RCC 7860 (cell line): ENCODE measurements at places on chromosomes 5 and 9.

DNA sequence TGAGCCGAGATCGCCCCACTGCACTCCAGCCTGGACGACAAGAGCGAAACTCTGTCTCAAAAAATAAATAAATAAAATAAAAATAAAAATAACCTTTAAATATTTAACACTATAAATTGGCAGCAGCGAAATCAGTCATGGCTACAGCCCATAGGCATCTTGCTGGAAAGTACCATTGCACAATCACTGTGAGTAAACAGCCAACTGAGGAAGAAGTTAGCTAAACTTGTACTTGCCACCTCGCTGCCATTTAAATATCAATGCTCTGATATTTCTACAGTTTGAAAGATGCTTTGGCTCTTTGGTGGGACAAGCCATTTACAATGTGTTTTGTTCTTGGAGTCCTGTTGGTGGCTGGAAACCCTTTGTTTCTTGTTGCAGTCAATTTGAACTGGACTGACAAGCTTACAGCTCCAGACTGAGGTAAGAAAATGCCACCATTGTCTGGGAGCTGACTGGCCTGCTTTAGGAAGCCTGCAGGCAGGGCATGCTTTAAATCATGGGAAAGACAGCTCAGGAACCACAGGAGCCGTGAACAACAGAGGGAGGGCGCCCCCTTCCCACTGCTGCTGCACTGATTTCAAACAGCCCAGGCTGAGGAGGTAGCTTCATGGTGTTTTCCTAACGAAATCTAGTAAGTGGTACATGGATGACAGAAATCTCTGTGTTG, 322.8 kb upstream of the RFX3 start:
- DNase-seq = no peak

- no peak for DNase-seq
These were observed 1275.0 kb upstream of the CDH9 start for GRCh38 chr5:28313321-28313951.

- no peak for DNase-seq
These were observed 250.9 kb downstream of the CD180 start for GRCh38 chr5:66945389-66946349.

GRCh38 chr5:151808451-151809169, 36.9 kb downstream of the G3BP1 start:
- no peak for DNase-seq

DNA sequence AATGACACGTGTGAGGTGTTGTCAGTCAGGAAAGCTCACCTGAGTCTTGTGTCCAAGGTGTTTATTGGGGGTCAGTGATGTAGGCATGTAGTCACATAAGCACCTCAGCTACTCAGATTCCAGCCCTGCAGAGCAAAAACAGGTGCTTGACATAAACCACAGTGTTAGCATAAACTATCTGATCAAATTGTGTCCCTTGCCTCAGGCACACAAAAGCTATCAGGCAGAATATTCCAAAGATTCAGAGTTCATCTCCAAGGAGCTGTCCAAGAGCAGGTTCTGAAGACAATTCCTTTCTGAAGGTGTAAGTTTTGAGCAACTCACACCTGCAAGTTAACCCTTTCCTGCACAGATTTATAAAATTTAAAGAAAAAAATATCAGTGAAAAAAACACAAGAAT, 102.2 kb upstream of the ITGA1 start:
- DNase-seq = no peak

GRCh38 chr5:91366551-91366950, 16.6 kb downstream of the ARRDC3 start:
- DNase-seq = no peak

DNA sequence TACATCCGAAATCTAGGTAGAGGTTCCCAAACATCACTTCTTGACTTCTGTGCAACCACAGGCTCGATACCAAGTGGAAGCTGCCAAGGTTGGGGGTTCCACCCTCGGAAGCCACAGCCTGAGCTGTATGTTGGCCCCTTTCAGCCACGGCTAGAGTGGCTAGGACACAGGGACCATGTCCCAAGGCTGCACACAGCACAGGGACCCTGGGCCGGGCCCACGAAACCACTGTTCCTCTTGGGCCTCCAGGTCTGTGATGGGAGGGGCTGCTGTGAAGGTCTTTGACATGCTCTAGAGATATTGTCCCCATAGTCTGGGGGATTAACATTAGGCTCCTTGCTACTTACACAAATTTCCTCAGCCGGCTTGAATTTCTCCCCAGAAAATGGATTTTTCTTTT, 460.6 kb downstream of the ISL1 start:
- no peak for DNase-seq

GRCh38 chr9:131024978-131025868, 16.2 kb downstream of the LAMC3 start:
- DNase-seq = no peak

DNA sequence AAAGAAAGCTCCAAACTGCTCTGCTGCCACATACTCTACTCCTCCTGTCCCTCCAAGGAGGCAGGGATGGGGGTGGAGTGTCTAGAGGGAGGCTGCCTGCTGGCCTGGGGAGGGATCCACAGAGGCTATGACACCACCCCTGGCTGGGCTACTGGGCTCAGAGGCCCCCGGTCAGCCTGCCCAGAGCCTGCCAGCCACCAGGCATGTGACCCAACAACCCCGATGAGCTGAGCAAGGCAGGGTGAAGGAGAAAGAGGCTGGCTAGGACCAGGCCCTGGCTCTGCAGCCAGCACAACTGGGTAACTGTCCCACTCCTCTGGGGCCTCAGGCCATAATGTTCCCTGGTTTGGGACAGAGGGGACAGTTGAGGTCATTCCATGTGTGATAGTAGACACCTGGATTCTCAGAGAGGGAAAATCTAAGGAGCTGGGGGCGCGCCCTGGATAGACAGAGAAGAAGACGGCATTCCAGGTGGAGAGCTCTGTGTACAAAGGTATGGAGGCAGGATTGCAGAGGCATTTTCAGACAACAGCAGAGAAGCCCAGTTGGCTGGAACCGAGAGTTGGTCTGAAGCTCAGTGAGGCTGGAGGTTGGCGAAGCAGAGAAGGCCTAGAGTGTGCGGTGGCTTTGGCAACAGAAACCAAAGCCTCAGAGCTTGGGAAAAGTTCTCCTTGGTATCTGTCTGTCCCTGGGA, 33.8 kb upstream of the IL17B start:
- DNase-seq = peak; percentile 11

GRCh38 chr5:97089149-97089801, 53.1 kb downstream of the LIX1 start:
- no peak for DNase-seq

DNA sequence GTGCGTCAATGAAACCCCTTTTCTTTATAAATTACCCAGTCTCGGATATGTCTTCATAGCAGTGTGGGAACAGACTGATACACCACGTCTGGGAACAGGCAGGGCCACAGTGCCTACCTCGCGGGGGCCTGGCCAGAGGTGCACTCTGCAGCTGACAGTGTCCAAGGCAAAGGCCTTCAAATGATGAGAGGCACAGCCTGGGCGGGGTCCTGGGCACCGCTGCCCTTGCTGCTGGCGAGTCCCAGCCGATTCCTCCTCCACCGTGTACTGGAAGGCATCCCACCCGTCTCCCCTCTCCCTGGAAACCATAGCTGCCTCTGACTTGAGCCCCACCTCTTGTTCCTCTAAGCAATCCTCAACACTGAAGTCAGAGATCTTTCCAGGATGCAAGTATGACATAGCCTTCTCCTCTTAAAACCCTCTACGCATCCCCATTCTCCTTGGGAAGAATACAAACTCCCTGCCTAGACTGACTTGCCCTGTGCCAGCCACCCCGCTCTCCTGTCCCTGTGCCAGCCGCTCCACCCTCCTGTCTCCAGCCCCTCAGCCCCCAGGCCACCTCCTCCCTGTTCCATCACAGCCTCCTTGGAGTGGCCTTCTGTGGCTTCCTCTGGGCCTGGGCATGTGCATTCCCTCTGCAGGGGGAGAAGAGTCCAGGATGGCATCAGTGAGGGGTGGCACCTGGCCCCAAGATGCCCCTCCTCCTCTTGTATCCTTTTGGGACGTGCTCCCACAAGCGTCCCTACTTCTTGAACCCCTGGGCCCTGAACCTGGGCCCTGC, 8.1 kb upstream of the COL5A1 start:
- no peak for DNase-seq

DNA sequence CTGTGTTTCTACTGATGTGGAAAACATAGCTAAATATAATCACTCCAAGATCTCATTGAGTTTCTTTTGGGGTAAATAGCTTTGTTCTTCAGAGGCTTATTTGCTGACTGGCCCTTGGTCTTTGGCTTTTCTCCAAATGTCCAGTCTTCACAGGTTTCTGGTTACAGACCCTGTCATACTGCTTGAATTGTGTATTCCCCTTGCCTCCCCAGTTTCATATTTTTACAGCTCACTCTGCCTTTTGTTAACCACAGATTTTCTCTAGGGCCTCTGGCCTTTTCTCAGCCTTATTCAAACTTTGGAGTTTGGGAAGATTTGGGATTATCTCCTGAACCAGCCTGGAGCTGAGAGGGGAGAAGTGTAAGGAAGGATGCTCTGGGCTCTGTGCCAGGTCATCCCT, 23.9 kb downstream of the ISOC1 start:
- no peak for DNase-seq

DNA sequence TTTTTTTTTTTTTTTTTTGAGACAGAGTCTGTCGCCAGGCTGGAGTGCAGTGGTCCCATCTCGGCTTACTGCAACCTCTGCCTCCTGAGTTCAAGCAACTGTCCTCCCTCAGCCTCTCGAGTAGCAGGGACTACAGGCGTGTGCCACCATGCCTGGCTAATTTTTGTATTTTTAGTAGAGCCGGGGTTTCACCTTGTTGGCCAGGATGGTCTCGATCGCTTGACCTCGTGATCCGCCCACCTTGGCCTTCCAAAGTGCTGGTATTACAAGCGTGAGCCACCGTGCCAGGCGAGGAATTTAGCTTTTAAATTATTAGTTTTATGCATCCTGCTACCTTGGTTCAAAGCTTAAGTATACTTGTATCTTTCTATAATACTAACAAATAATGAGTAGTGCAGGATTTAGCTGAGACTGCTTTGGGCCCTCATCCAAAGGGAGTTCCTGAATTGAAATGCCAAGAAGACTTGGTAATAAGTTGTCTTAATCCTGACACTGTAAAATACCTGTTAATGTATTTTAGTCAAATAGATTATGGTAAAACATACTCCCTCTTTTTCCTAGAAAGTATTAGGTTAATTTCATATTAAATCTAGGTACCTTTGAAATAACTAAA, 5.0 kb downstream of the CDC42SE2 start:
- no peak for DNase-seq

DNA sequence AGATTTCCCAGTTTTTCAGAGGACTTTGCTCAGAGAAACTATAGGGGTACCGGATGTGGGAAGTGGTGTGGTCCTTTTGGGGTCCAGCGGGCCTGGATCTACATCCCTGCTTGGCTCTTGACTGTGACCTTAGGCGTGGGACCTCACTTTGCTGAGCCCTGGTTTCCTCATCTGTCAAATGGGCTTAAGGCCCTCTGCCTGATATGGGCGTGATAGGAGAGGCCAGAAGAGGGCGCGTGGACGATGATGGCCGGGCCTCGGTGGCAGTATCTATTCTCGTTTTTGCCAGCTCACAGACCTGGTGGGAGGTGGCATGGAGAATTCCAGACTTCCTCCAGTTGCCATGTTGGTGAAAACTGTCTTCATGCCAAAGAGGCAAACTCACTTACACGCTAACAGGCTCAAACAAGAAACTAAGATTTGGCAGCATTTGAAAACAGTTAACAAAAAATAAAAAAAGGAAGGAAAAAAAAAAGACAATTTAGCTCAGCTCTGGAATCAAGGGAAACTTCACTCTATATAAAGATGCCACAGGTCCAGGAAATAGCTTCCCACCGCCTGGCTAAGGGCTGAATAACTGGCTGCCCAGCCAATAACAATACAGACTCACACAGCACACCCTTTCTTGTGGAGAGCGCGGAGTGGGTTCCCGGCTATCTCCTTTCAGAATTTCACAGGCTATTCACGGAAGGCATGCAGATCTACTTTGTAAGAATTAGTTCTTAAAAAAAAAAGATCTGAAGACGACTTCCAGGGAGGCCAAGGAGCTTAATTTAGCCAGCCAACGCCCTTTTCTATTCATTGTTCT, 1.7 kb downstream of the SH3PXD2B start:
- peak; percentile 63 for DNase-seq

- no peak for DNase-seq
These were observed 256.5 kb downstream of the SEC61B start for GRCh38 chr9:99478469-99479027.

DNA sequence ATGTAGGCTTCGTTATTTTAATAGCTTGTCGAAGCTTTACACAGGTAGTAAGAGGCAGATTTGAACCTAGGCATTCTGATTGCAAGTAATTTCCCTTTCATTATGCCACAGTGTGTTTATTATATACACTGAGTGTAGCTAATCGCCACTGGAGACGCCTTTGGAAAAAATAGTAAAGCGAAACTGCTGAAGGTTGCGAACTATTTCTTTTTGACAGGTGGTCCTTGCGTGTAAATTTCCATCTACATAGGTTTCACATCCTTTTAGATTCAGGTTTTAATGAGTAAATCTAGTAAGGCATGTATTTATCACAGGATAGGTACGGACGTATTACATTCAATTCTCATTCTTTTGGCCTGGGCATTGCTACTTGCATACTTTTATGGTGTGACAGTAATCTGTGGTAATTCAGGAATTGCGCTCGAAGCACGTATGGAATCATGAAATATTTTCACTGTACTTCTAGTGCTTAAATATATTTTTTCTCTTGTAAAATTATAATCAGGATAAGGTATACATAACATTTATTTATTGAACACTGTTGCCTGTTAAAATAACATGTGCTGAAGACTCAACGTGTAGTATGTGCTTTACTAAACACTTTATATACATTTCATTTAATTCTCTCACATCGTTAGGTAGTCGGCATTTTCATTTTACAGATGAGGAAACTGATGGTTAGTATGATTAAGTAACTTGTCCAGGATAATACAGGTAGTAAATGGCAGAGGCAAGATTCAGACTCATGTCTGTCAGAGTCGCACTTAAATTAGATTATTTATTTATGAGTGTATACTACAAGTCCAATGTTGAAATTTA, 1.8 kb downstream of the MARCHF6 start:
- peak; percentile 25 for DNase-seq

- DNase-seq = peak; percentile 96
These were observed 109.3 kb upstream of the IFNE start for GRCh38 chr9:21591221-21592062.

DNA sequence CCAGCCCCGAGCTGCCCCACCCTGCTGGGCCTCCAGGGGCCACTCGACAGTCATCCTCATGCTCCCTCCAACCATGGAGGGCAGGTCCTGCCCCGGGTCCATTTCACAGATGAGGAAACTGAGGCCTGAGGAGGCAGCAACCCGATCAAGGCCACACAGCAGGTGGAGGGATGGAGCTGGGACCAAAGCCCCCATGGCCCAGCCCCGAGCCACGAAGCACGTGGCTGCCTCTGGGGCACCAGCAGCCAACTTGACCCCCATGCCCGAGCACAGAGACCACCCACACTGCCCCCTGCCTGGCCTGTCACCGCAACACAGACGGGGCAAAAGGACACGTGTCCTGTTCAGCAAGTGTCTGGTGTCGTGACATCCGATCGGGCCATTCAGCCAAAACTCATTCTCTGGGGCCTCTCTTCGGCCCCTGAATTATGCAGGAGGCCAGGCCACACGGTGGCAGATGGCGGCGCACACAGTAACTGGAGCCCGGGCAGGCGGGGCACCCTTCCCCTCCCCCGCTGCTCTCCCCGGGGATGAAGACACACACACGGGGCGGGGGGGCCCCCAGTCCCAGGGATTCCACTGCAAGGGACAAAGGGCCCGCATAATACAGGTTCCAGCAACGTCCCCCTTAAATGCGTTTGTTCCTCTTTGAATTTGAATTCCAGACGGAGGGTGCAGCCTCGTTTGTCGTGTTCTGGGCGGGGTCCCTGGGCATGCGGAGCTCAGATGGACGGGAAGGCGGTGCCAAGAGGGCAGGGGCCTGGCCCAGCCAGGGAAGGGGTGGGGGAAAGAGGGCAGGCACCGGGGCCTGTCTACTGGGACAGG, 29.4 kb upstream of the TMEM250 start:
- no peak for DNase-seq
